ENCODE measurements at places on chromosomes 16 and 17.
A peak's percentile ranks its signal among the peaks of the same experiment; 100 is the strongest.

- peak; percentile 80 for DNase-seq
Observed at GRCh38 chr17:81519284-81520020, 6.9 kb upstream of the ACTG1 start.

GRCh38 chr17:30244853-30245385 lies 9.4 kb upstream of the SLC6A4 start:
- peak; percentile 12 for DNase-seq

DNA sequence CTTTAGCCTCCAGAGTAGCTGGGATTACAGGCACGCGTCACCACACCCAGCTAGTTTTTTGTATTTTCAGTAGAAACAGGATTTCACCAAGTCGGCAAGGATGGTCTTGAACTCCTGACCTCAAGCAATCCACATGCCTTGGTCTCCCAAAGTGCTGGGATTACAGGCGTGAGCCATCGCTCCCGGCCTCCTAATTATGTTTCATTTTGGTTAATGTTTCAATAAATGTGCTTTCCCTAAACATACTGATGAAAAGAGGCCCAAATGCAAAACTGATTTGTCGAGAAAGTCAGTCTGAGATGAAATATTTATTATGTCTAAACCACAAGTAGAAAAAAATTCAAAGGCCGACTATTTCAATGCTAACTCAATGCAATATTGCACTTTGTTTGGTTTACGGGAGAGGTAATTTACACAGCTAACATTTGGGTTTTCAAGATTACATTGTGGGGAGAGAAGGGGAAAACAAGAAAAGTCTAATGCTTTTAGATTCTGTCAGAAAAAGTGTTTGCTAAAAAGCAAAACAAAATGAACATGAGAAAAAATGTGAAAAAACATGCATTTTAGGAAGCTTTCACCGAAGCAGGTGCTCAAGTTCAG lies 9.8 kb downstream of the STAT3 start:
- DNase-seq, result no peak

DNA sequence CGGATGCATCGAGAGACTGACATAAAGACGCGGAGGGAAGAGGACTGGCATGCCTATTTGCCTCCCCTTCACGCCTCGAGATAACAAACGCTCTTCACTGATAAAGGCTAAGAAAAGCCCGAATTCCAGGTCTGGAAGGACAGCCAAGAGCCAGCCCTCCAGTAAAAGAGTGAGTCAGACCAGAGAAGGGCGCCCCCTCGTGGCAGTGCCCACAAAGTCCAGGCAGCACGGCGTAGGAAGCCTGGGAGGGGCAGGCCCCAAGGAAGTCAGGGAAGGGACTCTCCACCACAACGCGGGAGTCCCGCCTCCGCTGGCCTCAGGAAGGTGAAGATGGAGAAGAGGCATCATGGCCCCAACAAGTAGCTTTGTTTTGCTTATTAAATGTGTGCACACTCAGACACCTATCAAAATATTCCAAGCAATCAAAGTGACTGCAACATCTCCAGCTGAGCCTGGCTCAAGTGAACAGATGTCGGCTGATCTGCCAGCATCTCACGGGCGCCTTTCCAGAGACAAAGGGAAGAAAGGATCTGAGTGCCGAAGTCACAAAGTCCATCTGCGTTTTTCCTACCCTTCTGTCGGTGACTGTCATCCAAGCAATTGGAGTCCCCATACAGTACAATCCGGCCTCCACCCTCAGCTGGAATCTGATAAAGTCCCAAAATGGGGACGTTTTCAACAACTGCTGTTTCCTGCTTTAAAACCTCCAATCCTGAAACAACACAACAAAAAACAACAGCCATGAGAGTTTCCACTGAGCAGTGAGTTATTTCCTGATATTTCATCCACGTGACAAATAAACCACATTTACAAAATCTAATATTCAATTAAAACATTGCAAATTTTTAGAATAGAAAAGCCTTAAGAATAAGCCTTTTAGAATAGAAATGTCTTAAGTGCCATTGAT lies 20.4 kb upstream of the SLC38A8 start:
- peak; percentile 76 for DNase-seq

DNA sequence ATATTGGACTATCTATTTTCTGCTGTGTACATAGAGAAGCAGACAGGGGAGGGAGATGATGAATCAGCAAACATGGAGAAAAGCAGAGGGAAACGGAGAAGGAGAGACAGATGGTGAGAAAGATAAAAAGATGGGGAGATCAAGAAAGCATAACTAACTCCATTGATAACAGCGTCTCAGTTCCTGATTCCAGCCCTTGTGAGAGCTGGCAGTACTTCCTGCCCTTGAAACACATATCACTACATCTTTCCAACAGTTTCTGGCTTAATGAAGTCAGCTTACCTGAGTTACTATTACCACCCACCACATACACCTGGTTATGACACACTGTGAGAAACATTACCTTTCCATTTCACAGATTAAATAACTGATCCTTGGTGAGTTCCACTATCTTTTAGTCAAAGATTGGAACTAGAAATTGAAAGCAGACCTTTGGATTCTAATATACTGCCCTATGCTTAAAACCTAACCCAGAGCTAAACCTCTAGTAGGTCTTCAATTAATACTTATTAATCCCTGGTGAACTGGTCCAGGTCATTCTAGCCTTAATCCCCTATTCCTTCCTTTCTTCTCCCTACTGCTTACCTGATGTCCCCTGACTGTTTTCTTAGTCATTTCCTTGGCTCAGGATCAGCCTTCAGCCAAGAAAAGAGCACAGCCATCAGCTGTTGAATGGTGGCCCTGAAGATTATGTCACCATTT lies 346.6 kb upstream of the CCL2 start:
- no peak for DNase-seq

DNA sequence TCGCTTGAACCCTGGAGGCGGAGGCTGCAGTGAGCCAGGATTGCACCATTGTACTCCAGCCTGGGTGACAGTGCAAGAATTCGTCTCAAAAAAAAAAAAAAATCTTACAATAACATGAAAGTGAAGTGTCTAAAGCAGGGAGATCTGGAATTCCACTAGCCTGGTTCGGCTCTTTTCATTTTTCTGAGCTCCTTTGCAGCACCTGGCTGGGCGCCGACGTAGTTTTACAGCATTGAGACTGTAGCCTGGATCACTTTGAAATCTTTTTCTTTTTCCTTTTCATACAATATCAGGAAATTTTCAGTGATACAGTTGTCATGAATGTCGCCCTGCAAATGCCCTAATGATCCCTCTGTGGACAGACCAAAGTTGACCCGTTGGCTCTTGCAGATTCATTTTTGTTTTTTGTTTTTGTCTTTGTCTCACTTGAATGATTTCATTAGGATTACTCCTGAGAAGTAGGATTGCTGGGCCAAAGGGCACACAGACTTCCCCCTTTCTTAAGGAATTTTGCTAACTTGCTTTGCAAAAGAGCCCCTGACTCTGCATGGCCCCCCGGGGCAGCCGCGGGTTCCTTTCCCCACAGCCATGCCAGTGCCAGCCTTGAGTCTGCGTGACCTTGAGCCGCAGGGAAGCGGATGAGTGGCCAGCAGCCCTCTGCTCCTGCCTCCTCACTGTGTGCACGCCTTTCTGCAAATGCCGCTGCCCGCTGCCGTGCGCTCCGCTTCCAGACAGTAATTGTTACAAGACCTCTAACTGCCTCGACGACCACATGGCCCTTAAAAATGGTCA lies 28.0 kb downstream of the CRISPLD2 start:
- no peak for DNase-seq

GRCh38 chr16:4673387-4674046 lies 19.8 kb upstream of the NUDT16L1 start:
- DNase-seq, result no peak

DNA sequence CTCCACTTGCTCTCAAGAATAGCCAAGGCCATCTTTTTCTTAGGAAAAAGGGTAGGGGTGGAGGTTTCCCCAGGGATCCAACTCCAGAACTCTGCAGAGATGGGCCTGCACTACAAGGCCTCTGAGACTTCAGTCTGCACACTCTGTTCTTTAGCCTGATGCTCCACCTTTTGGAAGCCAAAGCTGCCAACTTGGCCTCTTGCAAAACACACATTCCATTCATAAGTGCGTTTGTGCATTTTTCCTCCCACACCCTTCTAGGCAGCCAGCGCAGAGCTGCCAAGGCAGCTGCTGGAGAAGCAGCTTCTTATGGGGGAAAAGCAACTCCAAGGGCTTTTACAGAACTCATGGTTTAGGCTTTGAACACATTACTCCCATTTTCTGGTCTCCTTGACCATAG lies 45.3 kb downstream of the REXO5 start:
- DNase-seq, result peak; percentile 55

- no peak for DNase-seq
Observed at GRCh38 chr16:66154801-66155200, 211.7 kb upstream of the CDH5 start.

DNA sequence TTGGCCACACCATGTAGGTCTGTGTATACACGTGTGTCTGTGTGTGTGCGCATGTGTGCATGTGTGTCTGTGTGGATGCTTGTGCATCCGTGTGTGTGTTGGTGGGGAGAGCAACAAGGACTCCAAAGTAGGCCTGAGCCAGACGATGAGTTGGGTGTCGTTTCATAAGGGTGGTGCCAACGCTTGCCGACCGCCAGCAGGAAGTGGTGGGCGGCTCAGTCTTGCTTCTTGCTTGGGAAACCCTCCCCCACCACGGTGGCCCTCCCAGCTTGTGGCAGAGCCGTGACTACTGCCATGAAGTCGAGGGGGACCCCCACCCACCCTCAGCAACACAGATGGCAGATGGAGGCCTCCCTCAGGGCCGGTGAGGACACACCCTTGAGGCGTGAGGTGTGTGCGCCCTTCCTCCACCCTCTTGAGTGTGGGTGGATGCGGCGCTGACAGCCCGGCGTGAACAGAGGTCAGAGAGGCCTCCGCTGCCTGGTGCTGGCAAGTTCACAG lies 17.5 kb downstream of the SBK1 start:
- no peak for DNase-seq

DNA sequence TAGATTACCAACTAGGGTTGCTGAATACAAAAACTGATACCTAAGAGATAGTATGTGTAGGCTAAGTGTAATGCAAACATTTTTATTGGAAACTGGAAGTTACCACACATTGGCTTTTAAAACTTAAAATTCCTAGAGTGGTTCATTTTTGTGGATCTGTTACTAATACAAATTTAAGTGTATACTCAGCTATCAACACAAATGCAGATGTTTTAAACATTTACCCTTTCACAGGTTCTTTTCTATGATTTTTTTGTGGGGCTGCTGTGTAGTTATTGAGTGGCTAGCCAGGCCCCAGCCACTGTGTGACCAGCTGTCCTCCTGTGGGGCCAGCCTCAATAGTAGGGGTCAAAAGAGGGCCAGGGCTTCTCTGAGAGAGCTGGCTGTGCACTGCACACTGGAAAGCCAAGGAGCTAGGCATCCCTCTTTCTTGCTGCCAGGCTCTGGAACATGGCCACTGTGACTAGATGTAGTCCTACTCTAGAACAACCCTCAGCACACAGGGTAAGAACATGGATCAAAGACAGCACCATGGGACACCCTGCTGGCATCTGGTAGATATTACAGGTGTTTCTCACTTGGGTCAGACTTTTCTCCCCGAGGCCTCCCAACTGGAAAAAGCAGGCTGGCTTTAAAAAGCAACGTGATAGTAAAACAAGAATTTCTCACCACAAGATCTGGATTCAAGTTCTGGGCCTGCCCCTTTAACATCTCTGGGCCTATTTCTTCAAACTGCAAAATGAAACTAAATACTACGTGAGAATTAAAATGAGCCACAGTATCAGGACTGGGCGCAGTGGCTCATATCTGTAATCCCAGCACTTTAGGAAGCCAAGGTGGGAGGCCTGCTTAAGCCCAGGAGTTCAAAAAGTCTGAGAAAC lies 7.3 kb upstream of the VEZF1 start:
- peak; percentile 62 for DNase-seq

Measured in Daoy (cell line).